ENCODE measurements at places on chromosomes 16 and 17.

DNA sequence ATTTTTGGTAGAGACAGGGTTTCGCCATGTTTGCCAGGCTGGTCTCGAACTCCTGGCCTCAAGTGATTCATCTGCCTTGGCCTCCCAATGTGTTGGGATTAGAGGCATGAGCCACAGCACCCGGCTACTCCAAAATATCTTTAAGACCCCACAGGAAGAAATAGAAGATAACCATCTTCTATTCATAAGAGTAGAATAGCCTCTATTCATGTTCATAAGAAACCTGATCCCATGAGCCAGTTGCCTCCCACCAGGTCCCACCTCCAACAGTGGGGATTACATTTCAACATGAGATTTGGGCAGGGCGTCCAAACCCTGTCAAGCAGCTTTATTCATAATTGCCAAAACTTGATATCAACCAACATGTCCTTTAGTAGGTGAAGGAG lies 13.9 kb upstream of the TMC7 start:
- DNase-seq = no peak

- no peak for DNase-seq
Observed at GRCh38 chr16:3570420-3571062, 6.7 kb downstream of the NLRC3 start.

DNA sequence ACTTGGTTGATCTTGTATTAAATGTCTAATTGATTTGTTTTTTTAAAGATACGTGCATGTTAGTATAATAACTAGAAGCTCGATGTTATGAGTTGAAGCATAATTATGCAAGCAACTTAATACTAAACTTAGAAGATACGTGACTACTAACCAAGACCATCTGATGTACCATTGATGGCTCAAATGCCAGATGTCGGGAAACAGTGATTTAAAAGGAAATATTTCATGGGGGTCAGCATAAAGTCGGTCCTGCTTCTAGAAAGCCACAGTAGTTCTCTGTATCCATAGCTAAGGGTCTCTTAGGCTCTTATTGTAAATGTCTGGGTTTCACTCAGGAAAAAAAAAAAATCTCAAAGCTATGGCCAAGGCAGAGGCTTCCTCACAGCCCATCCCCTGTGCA lies 61.2 kb upstream of the RBFOX1 start:
- DNase-seq = no peak

GRCh38 chr17:79478841-79479240 lies 132.0 kb downstream of the RBFOX3 start:
- no peak for DNase-seq

GRCh38 chr16:89828199-89828869 lies at the start of gene SPIRE2:
Gene SPIRE2 (plus strand): TSS chr16:89828475. CDS start chr16:89828551, 76 bp downstream.
- peak; percentile 69 for DNase-seq

GRCh38 chr16:81612351-81613163 lies 166.5 kb upstream of the PLCG2 start:
- DNase-seq = no peak

DNA sequence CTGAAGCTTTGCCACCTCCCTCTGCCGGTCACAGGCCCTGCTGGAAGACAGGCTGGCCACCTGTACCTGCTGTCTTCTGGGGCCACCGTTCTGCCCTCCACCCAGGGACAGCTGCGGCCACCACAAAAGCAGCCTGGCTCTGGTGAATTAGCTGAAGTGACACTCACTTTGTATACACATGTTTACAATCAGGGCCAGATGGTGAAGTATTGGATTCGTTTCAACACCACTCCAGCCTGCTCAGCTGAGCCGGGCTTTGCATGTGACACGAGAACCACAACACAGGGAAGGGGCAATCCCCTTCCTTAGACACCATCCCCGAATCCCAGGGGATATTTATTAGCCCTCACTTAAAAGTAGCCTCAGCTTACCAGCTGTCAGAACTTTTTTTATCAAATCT lies 191.5 kb upstream of the RPL38 start:
- no peak for DNase-seq

Data from fibroblast of lung (primary cell).